ENCODE measurements at places on chromosomes 7 and 10.

DNA sequence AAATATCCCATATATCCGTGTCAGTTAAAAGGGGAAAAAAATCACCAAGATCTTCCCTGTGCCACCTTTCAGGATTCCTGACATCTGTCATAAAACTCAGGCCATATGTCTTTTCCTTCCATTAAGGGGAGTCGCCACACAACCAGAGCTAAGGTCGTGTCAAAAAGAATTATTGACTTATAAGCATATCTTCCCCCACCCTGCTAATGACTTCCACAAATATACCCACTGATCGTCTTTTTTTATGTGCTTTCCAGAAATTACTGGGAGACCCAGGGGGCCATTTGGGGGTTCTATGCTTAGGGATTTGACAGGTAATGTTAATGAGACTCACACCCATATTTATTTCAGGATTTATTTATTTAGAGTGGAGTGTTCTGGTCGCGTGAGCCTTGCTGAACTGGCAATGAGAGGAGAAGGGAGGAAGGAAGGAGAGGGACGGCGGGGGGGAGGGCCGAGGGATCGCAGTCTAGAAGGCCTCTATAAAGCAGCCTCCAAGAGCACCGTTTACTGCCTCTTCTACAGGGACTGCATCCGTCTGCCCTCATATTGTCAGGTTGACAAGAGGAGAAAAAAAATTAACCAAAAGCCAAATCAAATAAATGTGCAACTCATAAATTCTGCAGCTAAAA, 135.7 kb upstream of the MGMT start:
- no peak for DNase-seq

DNA sequence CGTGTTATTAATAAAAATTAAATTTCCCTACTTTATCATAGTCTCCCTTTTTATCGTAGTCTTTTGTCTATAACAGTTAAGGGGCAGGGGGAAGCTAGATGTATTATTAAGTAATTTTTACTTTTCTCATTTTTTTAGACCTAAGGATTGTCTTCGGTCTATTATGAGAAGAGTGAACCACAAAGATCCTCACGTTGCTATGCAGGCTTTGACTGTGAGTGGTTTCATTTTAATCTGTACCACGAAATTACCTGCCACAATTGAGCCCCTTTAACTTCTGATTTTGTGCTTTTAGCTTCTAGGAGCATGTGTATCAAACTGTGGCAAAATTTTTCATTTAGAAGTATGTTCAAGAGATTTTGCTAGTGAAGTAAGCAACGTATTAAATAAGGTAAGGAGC, 40.6 kb downstream of the STAM start:
- DNase-seq: no peak

DNA sequence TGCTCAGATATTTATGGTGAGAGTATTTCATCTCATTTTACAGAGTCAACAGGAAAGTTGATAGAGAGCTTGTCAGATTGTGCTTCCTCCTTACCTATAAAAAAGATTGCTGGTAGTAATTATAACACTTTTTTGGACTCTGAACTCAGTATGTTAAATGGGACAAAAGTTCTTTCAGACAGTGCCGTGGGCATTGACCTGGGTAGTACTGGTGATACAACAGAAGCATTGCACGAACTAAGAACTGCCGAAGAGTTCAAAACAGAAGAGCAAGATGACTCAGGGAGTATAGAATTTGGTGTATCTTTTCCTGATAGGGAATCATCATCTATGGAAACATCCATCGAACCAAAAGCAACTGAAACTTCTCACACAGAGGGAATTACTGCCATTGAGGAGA, 58.6 kb downstream of the LOXL4 start:
- DNase-seq: no peak

- no peak for DNase-seq
Measured at GRCh38 chr10:70589762-70590654, 12.5 kb downstream of the PRF1 start.

DNA sequence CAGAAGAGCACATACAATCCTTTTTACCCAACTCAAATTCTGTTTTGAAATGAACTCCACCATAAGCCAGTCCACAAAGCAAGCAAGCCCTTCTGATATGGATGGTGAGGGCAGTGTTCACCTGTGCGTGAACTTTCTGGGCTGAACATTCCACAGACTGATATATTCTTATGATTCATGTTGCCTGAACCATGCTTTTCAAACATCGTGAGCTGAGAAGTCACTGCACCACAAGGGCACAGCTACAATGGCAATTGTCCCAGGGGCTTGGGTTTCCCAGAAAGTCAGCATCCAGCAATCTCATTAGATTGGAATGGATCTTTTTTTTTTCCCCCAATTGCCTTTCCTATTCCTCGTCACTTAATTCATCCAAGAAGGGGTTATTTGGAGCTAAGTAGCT, 86.9 kb upstream of the ZNF438 start:
- DNase-seq: no peak

DNA sequence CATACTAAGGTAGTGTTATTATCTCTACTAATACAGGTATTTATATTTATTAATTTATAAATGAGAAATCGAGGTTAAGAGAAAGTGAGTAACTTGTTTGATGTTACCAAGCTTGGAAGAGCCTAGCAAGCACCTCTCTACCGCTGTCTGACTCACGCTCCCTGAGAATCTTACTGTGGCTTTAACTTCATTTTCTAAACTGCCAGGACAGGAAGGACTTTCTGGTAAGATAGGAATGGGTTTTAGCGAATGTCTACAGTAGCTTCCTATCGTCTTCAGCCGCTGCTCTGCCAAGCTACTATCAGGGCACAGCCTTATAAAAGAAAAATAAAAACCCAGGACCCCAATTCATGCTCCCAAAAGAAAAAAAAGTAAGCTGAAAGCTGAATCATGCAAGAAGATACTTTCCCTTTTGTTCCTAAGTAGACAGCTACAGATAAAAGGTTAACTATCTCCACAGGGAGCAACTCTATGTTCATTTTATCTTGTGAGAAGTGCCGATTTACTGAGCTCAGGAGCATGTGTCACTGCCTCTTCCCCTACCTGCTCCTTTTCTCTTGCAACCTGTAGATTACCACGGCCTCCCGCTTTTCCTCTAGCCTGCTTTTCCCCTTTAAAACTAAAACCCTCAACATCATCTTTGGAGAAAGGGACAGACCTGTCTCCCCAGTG, 60.2 kb downstream of the THNSL1 start:
- DNase-seq: no peak

- DNase-seq: no peak
Measured at GRCh38 chr10:87619705-87620104, 40.0 kb upstream of the PAPSS2 start.

DNA sequence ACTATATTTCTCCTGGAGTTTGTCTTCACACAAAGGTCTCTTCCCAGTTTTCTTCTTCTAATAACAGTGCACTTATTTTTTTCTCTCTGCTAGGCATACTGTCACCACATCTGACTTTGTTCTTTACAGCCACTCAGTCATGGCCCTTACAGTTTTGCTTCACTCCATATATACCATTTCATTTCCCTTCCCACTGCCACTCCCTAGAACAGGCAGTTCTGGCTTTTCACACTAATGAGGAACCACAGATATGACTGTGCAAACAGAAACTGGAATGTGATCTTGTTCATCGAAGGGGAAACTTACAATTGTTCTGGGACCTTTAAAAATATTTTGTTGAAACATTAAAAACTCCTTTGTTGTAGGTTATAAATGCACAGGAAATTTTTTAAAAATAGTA, 67.3 kb downstream of the EPDR1 start:
- no peak for DNase-seq

DNA sequence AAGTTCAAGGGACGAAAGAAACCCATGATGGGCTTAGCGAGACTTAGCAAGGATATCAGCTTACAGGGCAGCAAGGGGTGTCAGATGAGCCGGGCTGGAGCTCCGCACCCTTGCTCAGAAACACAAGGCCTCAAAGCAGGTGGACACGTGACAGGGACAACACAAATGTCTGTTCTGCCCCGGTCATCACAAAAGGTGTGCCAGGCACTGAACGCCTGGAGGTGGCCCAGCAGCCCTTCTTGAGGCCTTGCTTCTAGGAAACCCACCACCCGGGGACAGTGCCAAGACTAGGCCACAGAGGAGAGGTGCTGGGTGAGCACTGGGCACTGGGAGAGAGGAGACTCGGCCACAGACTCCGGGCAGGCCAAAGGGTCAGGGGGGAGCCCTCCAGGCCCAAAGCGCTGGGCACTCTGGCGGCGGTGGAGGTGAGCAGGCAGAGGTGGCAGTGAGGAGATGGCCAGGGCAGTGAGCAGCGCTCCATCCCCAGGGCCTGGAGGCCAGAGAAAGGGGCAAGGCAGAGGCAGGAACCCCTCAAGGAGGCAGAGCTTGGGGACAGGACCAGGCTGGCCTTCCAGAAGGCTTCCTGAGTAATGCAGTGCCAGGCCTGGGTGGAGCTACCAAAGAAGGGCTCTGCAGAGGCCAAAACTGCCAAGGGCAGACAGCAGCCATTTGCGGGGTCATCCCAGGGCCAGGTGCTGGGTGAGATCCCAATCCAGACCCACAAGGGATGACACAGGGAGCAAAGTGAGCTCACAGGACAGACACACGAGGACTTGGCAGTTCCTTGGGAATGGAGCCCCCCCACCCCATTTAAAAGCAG, 22.7 kb downstream of the EBF3 start:
- DNase-seq: no peak

DNA sequence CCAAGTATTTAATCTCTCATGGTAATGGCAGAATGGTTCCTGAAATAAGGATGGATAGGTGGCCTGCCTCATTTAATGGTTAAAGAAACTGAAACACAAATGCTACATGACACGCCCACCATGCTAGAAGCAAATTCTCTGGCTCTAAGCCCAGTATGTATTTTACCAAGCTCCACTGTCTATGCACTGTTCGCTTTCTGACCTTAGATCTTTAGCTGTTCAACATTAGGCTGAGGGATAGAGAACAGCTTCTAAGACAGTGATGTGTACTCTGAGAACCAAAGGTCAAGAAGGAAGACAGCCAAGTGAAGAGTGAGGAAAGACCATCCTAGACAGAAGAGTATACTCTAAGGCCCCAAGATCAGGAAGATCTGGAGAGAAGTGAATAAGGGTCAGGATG, 26.6 kb downstream of the FAM3C start:
- DNase-seq: no peak

- DNase-seq: no peak
Measured at GRCh38 chr10:110836706-110837105, 35.0 kb upstream of the PDCD4 start.

DNA sequence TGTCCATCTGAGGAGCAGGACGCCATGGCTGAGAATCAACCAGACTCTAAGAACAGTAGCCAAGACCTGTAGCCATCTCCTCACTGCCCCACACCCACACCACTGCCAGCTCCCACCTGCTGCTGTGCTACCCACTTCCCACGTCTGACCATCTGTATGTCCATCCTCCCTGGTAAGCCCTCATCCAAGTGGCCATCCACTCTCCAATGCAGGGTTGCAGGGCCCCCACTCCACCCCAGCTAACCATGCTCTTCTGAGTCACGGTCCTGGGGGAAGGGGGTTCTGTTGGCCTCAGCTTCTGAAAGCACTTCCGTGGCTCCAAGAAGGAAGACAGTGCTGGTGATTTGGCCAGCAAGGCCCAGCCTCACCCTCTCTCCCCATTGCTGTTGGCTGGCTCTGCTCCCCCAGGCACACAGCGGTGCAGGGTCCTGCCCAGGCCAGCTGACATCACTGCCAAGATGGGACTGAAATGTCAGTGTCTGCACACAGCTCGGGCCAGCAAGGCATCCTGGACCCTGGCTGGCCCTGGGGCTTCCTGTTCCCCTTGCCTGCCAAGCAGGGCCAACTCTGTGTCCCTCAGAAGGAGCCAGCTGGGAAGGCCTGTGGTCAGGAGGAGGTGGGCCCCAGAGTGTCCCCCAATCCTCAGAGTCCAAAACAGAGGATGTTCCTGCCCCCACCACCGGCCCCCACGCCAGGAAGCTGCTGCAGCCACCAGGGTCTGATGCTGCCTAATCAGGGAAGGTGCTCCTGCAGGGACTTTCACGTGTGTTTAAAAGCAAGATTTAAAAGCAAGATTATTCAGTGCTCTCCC, 17.5 kb downstream of the RASGEF1A start:
- peak; percentile 49 for DNase-seq

GRCh38 chr10:114688786-114689185, 30.7 kb upstream of the ABLIM1 start:
- no peak for DNase-seq

DNA sequence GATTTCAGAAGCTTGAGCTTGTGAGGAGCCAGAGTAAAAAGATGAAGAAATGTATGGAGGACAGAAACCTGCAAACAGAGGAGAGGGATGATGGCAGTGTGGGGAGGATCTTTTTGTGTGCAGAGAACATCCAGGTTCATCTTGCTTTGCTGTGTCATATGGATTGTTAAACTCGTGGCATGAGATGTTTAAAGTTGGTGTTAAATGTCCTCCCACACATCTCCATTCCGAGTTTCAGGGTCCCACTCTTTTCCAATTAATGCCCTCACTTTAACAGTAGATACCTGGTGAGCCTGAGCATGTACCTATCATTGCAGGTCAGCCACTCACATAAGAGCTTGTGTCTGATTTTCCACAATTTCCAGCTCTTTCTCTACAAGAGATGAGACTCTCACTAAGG, 147.7 kb downstream of the ST7 start:
- no peak for DNase-seq

GRCh38 chr10:78784546-78784945, 284.2 kb upstream of the ZMIZ1 start:
- DNase-seq: no peak

- no peak for DNase-seq
Measured at GRCh38 chr10:123726836-123727235, 60.7 kb downstream of the GPR26 start.

- no peak for DNase-seq
Measured at GRCh38 chr10:131726967-131727366, 173.8 kb upstream of the PPP2R2D start.

GRCh38 chr7:16051561-16052255, 365.2 kb upstream of the MEOX2 start:
- DNase-seq: no peak

- no peak for DNase-seq
Measured at GRCh38 chr7:5494320-5494682, 70.7 kb upstream of the TNRC18 start.

DNA sequence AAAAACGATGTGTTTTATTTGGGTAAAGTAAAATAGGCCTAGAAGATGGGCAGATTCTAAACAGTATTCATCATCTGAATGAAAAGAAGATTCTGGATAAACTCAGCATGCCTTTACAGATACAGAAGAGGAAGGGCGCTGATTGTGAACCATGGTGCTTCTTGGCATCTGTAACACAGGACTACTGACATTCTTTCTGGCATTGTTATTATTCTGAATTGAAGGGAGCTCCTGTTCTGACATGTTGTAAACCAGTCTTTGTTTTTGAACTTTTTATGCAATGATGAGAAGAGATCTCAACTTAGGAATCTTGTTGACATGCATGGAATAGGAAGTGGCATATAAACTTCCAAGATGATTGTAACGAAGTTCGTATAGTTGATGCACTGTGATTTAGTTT, 13.5 kb downstream of the RPA3 start:
- no peak for DNase-seq

DNA sequence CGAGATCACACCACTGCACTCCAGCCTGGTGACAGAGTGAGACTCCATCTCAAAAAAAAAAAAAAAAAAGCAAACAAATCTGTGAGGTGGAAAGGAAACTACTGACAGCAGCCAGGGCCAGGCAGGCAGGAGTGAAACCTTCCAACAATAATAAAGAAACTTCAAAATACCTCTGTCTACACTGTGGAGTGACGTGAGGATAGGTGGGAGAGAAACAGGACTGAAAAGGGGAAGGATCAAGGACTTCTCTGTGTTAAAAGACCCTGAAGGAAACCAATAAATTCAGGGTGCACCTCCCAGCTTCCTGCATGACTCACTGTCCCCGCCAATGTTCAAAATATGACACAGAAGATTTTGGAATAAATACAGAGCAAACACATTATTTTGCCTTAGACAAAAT, 82.9 kb downstream of the KIAA1549 start:
- DNase-seq: no peak

- DNase-seq: no peak
Measured at GRCh38 chr7:47301657-47302295, 280.1 kb downstream of the TNS3 start.

Measured in stimulated activated effector memory CD8-positive, alpha-beta T cell treated with anti-CD3 and anti-CD28 coated beads, Interleukin-12 subunit alpha, Interleukin-12 subunit beta, amount 100 ng/mL, for 72 hours (primary cell).